ENCODE measurements at places on chromosomes 13 and 19. TPM values are rescaled to one million over a fixed set of nuclear protein-coding genes. Genes with fewer than 3 reads are reported as not detected.
A peak's percentile ranks its signal among the peaks of the same experiment; 100 is the strongest.

The GATAD2A gene
- total RNA-seq = 180 TPM

The FXYD7 gene
- 4.1 TPM for total RNA-seq

The NPHS1 gene
- total RNA-seq = not detected

The SAFB gene
- total RNA-seq = 134 TPM

The ZNF534 gene
- total RNA-seq = not detected

The C19orf85 gene
- not detected for total RNA-seq

The GNA15 gene
- 24.5 TPM for total RNA-seq

The SIGLEC11 gene
- total RNA-seq = not detected

The INSL3 gene
- total RNA-seq = 6.4 TPM

DNA sequence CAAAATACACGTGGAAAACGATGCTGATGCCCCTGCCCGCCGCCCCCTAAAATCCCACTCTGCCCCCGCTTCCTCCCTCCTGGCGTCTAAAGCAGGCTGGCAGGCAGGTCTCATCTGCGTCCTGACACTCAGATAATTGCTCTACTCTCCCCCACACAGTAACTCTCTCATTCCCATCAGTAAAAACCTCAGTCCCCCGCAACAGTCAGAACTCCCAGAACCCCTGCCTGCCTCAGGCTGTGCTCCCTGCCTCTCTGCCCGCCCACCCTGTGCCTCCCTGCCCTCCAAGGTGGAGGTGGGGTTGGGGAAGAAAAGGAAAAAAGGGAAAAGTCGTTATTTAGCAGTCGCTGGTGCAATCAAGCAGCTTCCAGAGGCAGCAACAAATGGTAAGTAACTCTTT is 473.7 kb downstream of the EFNB2 start:
- no peak for DNase-seq
- H3K4me1 ChIP-seq = no peaks in the 10 kb centered on the region
- H3K27ac ChIP-seq = no peak overlapping the region

- no peak for DNase-seq
- no peak overlapping the region for H3K4me3 ChIP-seq
- peaks cover 2% of the 10 kb centered on the region for H3K27me3 ChIP-seq
- H3K4me1 ChIP-seq = no peaks in the 10 kb centered on the region
- H3K36me3 ChIP-seq = no peaks in the 10 kb centered on the region
Measured at GRCh38 chr13:109336730-109337129, 449.7 kb downstream of the IRS2 start.

- DNase-seq = no peak
- no peak overlapping the region for H3K4me3 ChIP-seq
- no peak overlapping the region for H3K27ac ChIP-seq
- H3K27me3 ChIP-seq = no peaks in the 10 kb centered on the region
- no peaks in the 10 kb centered on the region for H3K4me1 ChIP-seq
Measured at GRCh38 chr13:32893176-32893575, 123.0 kb upstream of the KL start.

DNA sequence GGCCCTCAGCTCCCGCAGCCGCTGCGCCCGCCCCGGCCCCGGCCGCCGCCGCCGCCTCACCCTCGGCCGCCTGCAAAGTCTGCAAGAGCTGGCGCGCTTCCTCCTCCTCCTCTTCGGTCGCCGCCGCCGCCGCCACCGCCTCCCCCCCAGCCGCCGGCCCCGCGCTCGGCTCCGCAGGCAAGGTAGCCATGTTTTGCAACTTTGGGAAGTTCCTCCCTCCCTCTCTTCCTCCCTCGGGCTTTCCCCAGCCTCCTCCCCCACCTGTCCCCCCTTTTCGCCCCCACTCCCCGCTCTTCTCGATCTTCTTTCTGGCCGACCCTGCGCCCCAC is 433 bp downstream of the SIX5 start:
- H3K27me3 ChIP-seq = peaks cover 25% of the 10 kb centered on the region
- H3K27ac ChIP-seq = peak overlapping the region; percentile 39

DNA sequence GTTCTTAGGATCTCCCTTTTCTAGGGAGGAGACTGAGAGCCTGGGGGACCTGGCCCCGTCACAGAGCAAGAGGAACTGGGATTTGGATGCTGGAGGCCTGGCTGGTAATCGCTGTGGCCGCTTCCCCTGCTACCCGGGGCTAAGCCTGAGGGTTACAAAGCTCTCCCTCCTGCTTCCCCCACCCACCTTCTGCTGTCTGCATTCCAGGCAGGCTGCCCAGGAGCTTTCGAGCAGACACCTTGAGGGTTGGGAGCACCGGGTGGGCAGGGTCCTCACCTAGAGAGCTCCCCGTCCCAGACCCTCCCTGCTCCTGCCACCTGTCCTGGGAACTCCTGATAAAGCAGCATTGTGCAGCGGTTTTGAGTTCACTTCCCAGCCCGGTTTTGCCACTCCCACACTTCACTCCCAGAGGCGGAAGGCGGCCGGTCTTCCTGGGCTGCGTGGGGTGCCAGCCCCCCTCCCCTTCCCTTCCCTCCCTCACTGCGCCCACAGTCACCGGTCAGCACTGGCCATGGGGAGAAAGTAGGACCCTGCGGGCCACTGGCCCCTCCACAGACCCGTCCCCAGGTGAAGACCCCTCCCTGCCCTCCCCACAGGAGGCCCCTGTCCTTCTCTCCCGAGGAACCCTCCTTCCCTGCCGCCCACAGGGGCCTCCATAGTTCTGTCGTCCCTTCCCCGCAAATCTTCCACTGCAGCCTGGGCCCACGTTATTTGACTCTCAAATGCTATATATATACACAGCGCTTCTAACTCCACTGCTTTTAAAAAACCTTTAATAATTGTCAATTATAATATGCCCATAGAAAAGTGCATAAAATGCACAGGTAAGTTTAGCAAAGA is 8.1 kb downstream of the PAK4 start:
- H3K4me3 ChIP-seq = no peak overlapping the region
- no peak overlapping the region for H3K27ac ChIP-seq
- DNase-seq = no peak
- peaks cover 7% of the 10 kb centered on the region for H3K4me1 ChIP-seq
- no peaks in the 10 kb centered on the region for H3K27me3 ChIP-seq

- H3K36me3 ChIP-seq = no peaks in the 10 kb centered on the region
- no peak overlapping the region for H3K27ac ChIP-seq
- H3K27me3 ChIP-seq = peaks cover 3% of the 10 kb centered on the region
- DNase-seq = peak; percentile 33
Measured at GRCh38 chr13:99617474-99618255, 116.4 kb downstream of the TM9SF2 start.

GRCh38 chr19:35883882-35884281 is 15.5 kb downstream of the APLP1 start:
- peaks cover 28% of the 10 kb centered on the region for H3K36me3 ChIP-seq
- H3K4me3 ChIP-seq = no peak overlapping the region
- H3K27me3 ChIP-seq = peaks cover 5% of the 10 kb centered on the region
- H3K27ac ChIP-seq = peak overlapping the region; percentile 46
- no peak for DNase-seq

GRCh38 chr13:113393563-113394338 is 29.8 kb upstream of the GRTP1 start:
- H3K4me1 ChIP-seq = peaks cover 6% of the 10 kb centered on the region
- H3K4me3 ChIP-seq = peak overlapping the region; percentile 84
- peak overlapping the region; percentile 83 for H3K27ac ChIP-seq
- H3K27me3 ChIP-seq = peaks cover 10% of the 10 kb centered on the region
- H3K36me3 ChIP-seq = peaks cover 2% of the 10 kb centered on the region

GRCh38 chr19:31819837-31820236 is 470.6 kb upstream of the TSHZ3 start:
- H3K4me3 ChIP-seq = no peak overlapping the region
- H3K27ac ChIP-seq = no peak overlapping the region
- H3K4me1 ChIP-seq = no peaks in the 10 kb centered on the region
- no peak for DNase-seq

DNA sequence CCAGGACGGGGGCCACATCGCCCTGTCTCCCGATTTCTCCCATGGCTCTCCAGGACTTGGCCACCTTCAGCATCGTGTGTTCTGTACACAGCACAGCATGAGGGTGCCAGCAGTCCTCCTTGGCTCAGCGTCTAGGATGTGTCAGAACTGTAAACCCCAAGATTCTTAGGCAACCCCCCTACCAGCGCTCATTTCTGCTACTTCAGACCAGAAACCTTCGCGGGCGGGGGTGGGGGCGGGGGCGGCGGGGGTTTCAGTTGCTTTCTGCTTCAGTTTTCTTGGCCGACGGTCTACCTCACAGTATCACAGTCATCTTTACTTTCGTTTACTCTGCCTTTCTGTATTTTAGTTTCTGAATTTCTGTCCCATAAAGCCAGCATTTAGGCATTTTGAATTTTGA is 82.4 kb downstream of the GGACT start:
- no peak for DNase-seq
- H3K4me3 ChIP-seq = peak overlapping the region; percentile 47
- H3K27me3 ChIP-seq = no peaks in the 10 kb centered on the region
- H3K36me3 ChIP-seq = no peaks in the 10 kb centered on the region
- H3K4me1 ChIP-seq = peaks cover 13% of the 10 kb centered on the region

DNA sequence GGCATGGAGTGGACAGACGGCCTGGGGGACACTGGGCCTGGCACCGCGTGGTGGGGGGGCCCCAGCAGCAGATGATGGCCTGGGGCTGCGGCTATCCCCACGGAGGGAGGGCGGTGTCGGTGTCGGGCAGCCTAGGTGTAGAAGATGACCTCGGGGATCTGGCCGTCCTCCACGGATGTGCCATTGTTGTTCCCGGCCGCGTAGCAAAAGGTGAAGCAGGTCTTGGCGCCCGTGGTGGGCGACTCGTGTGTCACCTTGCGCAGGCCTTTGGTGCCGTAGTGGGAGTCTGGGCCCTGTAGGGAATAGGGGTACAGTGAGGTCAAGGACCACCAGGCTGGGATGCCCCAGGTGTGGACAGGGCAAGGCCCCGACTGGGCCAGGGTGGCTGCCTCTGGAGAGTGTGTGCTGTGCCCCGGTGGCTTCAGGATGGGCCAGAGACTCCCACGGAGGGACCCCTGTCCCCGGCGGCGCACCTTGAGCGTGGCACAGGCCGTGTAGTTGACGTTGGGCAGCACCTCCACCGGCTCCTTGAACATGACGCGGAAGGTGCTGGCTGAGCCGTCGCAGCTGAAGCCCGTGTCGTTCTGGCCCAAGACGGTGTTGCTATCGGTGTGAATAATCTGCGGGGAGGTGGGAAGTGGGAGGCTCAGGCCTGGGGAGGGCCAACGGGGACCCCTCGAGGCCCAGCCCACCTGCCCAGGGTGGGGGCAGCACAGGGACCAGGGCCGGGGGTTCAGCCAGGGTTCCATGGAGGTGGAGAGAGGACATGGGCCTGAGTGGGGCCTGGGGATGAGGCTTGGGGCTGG is 29.0 kb downstream of the BTBD2 start:
- H3K4me3 ChIP-seq = no peak overlapping the region
- no peaks in the 10 kb centered on the region for H3K4me1 ChIP-seq
- no peaks in the 10 kb centered on the region for H3K27me3 ChIP-seq
- no peak for DNase-seq
- no peak overlapping the region for H3K27ac ChIP-seq

DNA sequence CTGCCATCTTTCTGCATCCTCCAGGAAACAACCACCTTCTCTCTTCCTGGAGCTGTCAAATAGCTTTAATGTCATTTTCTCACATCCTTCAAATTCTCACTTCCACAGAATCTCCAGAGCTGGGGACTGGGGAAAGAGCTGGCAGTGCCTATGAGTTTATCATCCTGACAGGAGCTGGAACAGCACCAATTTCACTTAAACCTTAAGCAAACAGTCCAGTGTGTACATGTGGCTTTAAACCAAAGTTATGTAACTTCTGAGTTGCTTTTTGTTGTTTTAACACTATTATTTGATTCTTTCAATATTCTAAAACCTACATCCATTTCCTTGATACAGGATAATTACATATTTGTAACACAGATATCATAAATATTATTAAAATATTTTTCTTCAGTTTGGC is 331.5 kb upstream of the ARGLU1 start:
- H3K36me3 ChIP-seq = no peaks in the 10 kb centered on the region
- H3K4me1 ChIP-seq = no peaks in the 10 kb centered on the region
- no peak overlapping the region for H3K4me3 ChIP-seq
- no peak overlapping the region for H3K27ac ChIP-seq
- H3K27me3 ChIP-seq = no peaks in the 10 kb centered on the region

- H3K27ac ChIP-seq = peak overlapping the region; percentile 76
- peaks cover 14% of the 10 kb centered on the region for H3K27me3 ChIP-seq
- no peak for DNase-seq
Measured at GRCh38 chr19:7679771-7680605, 645 bp upstream of the TRAPPC5 start.

- H3K27me3 ChIP-seq = no peaks in the 10 kb centered on the region
- no peaks in the 10 kb centered on the region for H3K36me3 ChIP-seq
- no peak overlapping the region for H3K27ac ChIP-seq
- DNase-seq = no peak
Measured at GRCh38 chr19:18763674-18764590, 27.2 kb downstream of the COMP start.

- no peaks in the 10 kb centered on the region for H3K36me3 ChIP-seq
- no peak overlapping the region for H3K27ac ChIP-seq
- no peaks in the 10 kb centered on the region for H3K4me1 ChIP-seq
- DNase-seq = no peak
Measured at GRCh38 chr19:5880604-5881078, 10.3 kb upstream of the FUT5 start.

DNA sequence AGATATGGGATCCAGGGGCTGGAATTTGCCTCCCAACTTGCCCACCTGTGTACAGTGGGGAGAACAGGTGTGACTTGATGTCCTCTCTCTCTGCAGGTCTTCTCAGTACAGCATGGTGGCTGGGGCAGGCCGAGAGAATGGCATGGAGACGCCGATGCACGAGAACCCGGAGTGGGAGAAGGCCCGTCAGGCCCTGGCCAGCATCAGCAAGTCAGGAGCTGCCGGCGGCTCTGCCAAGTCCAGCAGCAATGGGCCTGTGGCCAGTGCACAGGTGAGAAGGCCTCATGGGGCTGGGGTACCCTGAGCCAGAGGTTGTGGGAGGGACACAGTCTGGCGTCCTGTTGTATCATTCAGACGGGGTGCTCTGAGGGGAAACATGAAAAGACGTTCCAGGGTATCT is 3.0 kb downstream of the LENG8 start:
- H3K4me1 ChIP-seq = peaks cover 34% of the 10 kb centered on the region
- H3K27me3 ChIP-seq = no peaks in the 10 kb centered on the region
- no peak overlapping the region for H3K27ac ChIP-seq
- H3K4me3 ChIP-seq = no peak overlapping the region
- no peak for DNase-seq
- peaks cover 68% of the 10 kb centered on the region for H3K36me3 ChIP-seq

DNA sequence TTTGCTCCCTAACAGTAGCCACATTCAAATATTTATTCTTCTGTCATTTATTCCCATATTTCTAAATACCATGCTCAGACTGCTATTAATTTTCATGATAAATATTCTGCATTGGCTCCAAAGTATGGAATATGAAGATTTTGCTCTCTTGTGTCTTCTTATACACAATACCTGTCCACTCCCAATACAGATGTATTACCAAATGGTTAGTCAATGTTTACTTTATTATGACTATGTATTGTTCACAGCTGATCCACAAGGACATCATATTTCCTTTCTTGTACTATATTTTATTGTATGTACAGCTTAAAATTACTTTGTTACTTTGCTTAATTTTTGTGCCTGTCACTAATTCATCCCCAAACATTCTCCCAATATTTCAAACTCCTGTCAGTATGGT is 322.3 kb downstream of the OXGR1 start:
- no peaks in the 10 kb centered on the region for H3K4me1 ChIP-seq
- no peaks in the 10 kb centered on the region for H3K27me3 ChIP-seq
- H3K36me3 ChIP-seq = no peaks in the 10 kb centered on the region
- H3K4me3 ChIP-seq = no peak overlapping the region
- no peak for DNase-seq
- no peak overlapping the region for H3K27ac ChIP-seq

- H3K4me1 ChIP-seq = no peaks in the 10 kb centered on the region
- no peak overlapping the region for H3K27ac ChIP-seq
- DNase-seq = no peak
- H3K4me3 ChIP-seq = no peak overlapping the region
- no peaks in the 10 kb centered on the region for H3K36me3 ChIP-seq
Measured at GRCh38 chr13:92849381-92849780, 377.2 kb upstream of the GPC6 start.

Data from activated CD8-positive, alpha-beta T cell treated with anti-CD3 and anti-CD28 coated beads, Interleukin-2, amount 10 ng/mL, durations not matched to agents 7 days and 5 days (primary cell).